NCI-H748 treated with DMSO at 0.1 percent for 48 hours (cell line): ENCODE measurements at places on chromosomes 2 and 18.

GRCh38 chr2:237256887-237257286, 157.1 kb downstream of the COL6A3 start:
- no peak for DNase-seq

- no peak for DNase-seq
Measured at GRCh38 chr2:198167346-198167745, 363.0 kb downstream of the PLCL1 start.

GRCh38 chr2:239897596-239898235, 127.4 kb downstream of the NDUFA10 start:
- DNase-seq, result no peak

DNA sequence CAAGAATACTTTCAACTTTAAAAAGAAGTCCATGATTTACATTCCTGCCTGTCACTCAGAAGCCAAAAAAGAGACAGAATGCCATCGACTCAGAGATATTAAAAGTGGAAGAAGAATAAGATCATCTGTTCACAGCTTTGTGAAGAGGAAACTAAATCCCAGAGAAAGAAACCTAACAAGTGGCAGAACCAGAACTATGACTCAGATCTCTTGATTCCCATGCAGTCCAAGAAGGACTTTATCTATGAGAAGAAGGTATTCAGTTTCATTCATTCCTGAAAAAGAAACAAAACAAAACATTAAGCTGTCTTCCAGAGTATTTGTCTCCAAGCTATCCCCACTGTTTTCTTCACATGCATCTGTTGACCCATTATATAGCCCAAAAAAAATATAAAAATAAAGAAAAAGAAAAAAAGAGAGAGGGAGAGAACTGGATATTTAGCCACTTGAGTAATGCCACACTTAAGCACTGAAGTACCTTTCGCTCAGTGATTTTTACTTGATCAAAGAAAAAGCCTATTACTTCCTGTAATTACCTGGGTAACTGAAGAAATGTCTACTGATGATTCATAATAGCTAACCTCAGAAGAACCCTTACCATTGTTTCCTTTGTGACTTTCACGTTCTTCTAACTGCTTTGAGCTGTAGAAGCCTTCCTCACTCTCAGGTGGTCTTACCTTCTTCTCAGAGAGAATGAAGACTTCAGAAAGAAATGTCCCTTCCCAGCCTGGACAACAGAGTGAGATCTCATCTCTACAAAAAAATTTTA, 17.7 kb upstream of the AKAIN1 start:
- no peak for DNase-seq

GRCh38 chr18:76573325-76574025, 78.4 kb upstream of the ZNF516 start:
- no peak for DNase-seq

GRCh38 chr2:165196411-165196810, 7.4 kb downstream of the SCN3A start:
- DNase-seq, result no peak

- DNase-seq, result no peak
Measured at GRCh38 chr18:62497190-62497772, 25.5 kb upstream of the ZCCHC2 start.

DNA sequence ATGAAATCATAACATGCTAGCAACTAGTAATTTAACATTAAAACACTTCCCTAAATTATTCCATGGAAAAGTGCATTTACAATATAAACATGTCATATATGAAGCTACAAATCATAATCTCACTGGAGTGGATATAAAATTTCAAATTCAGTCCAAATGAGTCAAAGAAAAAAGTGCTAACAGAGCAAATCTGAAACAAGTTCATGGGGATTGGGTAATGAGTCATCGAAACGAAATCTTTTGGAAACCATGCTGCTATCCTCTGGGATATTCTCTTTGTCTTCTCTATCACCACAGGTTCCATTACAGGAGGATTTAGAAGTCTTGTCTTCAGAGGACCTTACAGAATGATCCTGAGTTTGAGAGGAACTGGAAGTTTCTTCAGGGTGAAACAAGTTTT, 34.1 kb downstream of the STK17B start:
- no peak for DNase-seq

- no peak for DNase-seq
Measured at GRCh38 chr18:31061945-31062344, 19.4 kb upstream of the DSC3 start.
